ENCODE measurements at places on chromosomes 3 and 15.

DNA sequence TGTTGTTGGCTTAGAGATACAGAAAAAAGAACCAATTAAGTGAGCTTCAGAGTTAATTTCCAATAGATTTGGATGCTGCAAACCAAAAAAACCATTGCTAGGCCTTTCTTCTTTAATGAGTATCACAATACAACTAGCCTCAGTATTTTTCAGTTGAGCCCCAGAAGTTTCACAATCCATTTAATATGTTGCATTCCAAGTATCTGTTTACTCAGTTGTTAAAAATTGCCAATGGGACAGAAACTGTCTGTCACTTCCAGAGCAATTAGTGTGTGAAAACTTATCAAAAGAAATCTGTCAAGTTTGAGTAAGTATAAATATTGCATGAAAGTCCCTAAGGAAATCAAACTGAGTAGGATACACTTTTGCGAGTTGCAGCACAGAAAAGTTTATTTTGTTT is 247.8 kb downstream of the IL5RA start:
- DNase-seq: no peak

DNA sequence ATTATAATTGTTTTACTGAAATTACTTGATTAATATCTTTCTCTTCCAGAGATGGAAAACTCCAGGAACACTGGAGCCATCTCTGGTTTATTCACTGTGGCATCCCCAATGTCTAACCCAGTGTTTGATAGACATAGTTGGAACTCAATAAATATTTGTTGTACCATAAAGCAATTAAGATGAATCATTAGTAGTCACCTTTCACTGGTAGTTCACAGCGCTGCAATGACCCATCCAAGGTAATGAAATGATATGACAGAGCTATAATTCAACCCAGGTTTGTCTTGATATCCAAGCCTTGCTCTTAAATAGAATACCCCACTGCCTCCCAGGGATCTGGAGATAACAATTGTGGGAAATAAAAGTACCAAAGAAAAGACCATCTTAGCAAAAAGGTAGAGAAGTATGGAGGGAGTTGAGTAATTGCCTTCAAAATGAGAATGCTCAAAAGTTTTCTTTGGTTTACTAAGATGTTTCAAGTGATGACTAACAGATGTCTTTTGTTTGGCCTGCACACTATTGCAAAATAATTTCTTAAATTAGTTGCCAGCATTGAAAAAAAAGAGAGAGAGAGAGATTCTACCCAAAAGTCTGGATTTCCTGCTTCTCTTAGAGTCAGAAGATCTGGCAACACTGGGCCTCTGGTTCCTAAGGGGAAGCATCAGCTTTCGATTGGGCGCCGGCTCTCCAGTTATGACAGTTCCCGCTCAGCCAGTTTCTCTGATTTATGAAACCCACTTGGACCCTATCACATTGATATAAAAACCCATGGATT is 348.5 kb downstream of the ERC2 start:
- no peak for DNase-seq

- no peak for DNase-seq
These were observed 19.5 kb downstream of the NFKBIZ start for GRCh38 chr3:101868534-101869464.

- DNase-seq: peak; percentile 46
These were observed 146.9 kb downstream of the CD47 start for GRCh38 chr3:107943786-107944523.

DNA sequence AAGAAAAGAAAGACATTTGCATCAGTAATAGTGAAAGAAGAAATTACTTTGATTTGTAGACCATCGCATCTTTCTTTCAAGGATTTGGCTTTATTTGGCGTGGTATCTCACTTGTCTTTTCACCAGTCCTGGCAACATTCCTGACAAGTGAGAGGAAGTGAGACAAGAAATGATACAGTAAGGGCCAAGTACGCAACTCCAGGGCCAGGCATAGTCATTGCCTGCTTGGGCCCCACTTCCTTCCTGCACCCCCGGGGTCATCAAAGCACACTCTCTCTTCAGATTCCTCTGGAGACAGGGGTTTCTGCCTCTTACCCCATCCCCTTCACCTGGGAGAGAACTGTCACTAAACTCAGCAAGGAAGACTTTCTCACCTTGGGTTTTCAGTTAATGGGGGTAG is 55.1 kb downstream of the CD47 start:
- no peak for DNase-seq

- no peak for DNase-seq
These were observed 201.4 kb downstream of the IL5RA start for GRCh38 chr3:2908693-2909351.

DNA sequence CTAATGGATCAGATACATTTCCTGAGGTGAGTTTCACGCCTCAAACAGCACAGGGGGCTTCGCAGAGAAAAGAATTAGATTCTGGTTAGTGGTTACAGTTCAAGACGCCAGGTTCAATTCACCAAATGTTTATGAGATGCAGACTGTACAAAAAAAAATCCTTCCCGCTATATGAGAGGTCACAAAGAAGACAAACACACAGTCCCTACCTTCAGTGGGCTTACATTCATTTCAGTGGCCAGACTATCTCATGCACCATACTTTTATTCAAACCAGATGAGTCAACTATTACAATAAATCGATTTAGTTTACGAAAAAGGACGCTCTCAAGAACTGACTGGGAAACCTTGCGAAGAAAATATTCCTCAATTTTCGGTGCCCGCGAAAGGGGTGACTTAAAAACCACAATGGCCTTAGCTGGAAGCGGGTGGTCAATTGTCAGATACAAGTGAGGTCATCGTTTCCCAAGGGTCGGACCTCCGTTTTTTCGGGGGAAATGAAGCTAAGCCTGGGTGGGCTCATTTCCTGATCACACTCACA is 695 bp downstream of the METTL6 start:
- no peak for DNase-seq

GRCh38 chr15:92821491-92822116 is 78.5 kb upstream of the CHD2 start:
- no peak for DNase-seq

GRCh38 chr3:105154692-105155091 is 212.0 kb upstream of the ALCAM start:
- no peak for DNase-seq

DNA sequence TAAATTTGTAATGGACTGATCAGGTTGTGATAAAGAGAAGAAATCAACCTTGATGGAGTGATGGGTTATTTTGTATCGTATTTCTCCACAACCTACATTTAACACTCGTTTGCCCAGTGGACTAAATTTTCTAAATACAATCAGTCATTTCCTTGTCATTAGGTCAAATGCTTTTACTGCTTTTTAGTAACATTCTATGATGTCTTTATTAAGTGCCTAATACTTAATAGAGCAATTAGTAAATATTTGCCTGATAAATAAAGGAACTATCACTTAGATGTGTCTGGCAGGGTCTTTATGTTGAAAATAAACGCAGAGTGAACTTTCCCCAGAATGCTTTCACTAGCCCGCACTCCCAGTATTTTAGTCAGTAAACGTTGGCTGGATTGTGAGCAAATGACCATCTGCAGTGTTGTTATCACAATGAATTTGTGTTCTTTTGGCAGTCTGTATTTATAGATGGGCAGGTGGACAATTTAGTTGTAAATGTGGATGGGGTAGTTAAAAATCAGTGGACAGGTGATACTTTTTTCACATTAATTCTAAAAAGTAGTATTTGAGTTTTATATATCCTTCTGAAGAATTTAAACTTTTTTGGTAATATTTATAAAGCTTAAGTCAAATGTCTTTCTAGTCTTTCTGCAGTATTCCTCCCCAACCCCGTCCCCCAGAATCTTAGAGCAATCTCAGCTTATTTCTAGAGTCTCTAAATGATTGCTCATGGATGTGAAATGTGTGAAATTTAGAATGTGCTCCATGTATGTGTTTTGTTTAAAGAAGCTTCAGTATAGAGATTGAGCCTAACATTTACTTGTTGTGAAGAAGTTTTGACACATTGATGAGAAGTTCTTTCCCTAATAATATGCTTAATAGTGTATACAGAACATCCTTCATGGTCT is 4.9 kb downstream of the USP3 start:
- DNase-seq: no peak
